Astrocyte of the spinal cord (primary cell): ENCODE measurements at places on chromosomes 1 and 21.

- DNase-seq: no peak
These were observed 91.3 kb downstream of the CATSPERE start for GRCh38 chr1:244552336-244552735.

GRCh38 chr1:207418351-207418750 lies 35.8 kb upstream of the CR2 start:
- DNase-seq: no peak

DNA sequence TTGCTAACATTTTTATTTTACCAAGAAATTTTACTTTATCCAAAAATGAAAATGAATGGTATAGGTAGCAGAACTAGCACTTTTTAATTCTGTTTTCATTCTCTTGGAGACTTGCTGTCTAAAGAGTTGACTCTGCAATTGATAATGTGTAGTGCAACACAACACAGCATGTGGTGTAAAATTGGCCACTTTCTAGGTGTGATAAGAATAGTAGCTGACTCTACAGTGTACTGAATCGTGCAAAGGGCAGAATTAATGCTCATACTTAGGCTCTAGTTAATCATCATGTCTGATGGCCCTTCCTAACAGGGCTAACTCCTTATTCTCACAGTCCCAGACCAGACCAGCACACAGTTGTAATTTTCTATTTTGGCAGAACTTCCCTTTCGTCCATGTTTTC lies 140.5 kb downstream of the NEK7 start:
- no peak for DNase-seq

- DNase-seq: no peak
These were observed 405.9 kb downstream of the TTLL7 start for GRCh38 chr1:83593073-83593472.

- DNase-seq: peak; percentile 15
These were observed 60.0 kb upstream of the KCTD3 start for GRCh38 chr1:215507119-215507518.

GRCh38 chr1:169586395-169587255 lies at the start of gene F5:
TSS of gene F5 (minus strand) at chr1:169586481. CDS start at chr1:169586386, 95 bp downstream.
- DNase-seq: peak; percentile 52

DNA sequence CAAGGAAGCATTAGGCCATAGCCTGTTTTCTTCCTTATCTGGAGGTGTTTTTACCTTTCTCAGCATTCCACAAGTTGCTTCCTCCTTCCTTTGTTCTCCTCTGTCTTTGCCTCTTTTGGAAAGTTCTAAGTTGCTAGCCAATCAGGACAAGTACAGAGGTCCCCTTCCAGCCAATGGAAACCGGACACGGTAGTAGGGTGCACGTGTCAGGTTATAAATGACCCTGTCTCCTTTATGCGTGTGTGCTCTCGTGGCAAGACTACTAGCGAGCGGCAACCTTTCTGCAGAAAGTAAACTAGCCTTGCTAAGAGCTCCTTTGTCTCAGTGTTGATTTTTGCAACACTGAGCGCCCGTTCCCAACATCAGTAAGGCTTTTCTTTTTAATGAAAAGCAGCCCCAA lies 1.5 kb upstream of the ACADM start:
- DNase-seq: no peak

GRCh38 chr1:218347723-218348627 lies 2.8 kb downstream of the TGFB2 start:
- DNase-seq: peak; percentile 90

DNA sequence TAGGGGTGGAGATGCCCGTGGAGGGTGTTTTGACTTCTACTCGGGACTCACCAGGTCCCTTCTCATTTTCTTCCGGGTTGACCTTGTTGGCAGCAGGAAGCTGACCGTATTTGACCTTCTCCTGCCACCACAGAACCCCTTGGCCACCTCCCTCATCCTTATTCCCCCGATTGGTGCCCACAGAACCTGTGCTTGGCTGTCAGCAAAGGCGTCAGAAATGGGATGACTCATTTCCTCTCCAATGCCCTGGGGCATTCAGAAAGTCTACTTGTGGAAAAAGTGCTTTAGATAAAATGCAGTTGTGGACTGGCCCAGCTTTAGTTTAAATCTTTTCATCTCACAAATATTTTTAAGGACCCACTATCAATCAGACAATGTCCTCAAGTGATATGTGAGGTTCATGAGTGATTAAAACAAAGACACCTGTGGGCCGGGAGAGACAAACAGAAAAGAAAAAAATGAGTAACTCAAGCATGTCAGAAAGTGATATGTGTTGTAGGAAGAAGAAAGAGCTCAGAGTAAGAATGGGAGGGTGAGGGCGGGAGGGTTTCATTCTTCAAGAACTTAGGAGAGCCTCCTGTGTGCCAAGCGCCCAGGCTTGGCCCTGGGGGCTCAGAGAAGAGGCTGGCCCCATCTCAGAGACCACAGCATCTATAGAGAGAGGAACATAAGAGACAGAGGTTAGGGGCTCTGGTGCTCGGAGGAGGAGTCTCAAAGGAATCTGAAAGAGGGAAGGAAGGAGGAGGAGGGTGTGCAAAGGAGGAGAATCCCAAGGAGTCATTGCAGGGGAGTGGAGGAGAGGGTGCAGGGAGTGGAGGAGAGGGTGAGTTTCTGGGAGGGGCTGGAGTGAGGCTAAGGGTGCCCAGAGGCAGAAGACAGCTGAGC lies 221.6 kb upstream of the VAMP3 start:
- peak; percentile 82 for DNase-seq

DNA sequence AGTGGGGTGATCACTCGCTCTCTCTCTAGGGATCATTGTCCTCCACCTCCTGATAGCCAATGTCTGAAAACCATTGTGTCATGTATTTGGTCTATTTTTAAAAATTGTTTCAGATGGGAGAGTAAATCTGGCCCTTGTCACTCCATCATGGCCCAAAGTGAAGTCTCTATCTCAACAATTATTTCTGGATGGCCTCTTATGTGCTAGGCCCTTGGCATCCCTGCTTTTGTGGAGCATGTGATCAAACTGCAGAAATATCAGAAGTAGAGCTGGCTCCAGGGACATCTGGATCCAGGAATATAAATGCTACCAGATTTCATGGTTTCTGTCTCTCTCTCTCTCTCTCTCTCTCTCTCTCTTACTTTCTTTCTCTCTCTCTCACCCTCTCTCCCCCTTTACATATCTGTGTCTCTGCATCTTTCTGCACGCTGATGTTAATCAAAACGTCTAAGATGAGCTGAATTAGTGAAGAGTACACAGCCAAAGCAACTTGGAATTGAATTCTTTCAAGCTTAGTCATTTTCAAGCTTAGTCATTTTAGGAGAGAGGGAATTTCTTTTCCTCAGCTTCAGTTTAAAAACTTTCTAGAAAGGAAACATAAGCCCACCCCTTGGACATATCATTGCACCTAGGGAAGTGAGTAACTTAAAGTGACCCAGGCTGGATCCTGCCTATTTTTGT lies 47.4 kb upstream of the DOCK7 start:
- peak; percentile 52 for DNase-seq

- DNase-seq: peak; percentile 58
These were observed 13.0 kb downstream of the IFI6 start for GRCh38 chr1:27658951-27659496.

- no peak for DNase-seq
These were observed 95.0 kb downstream of the RAVER2 start for GRCh38 chr1:64839732-64840405.

DNA sequence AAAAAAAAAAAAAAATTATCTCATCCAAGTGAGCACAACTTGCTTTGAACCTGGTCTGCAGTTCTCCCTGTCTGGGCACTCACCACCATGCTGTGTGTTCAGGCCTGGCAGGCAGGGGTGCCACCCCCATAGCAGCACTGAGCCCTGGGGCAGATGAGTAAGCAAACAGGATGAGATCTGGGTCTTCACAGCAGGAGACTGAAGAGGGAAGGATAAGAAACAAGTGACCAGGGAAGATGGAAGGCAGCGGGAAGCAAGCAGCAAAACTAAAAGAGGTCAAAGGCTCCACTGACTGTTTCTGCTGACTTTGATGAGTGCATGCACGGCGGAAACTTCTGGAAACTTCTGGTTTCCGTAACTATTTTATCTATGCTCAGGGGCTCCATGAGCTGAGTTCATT lies 133.5 kb upstream of the SOD1 start:
- peak; percentile 57 for DNase-seq

- no peak for DNase-seq
These were observed 15.4 kb downstream of the ALG14 start for GRCh38 chr1:95057351-95057750.

GRCh38 chr1:108028841-108029388 lies 63.9 kb upstream of the VAV3 start:
- no peak for DNase-seq

- no peak for DNase-seq
These were observed 27.5 kb downstream of the TMEM51 start for GRCh38 chr1:15180945-15181523.

GRCh38 chr1:220380885-220381284 lies 108.6 kb upstream of the RAB3GAP2 start:
- no peak for DNase-seq

- DNase-seq: no peak
These were observed 19.3 kb downstream of the SLC19A1 start for GRCh38 chr21:45522986-45523385.

DNA sequence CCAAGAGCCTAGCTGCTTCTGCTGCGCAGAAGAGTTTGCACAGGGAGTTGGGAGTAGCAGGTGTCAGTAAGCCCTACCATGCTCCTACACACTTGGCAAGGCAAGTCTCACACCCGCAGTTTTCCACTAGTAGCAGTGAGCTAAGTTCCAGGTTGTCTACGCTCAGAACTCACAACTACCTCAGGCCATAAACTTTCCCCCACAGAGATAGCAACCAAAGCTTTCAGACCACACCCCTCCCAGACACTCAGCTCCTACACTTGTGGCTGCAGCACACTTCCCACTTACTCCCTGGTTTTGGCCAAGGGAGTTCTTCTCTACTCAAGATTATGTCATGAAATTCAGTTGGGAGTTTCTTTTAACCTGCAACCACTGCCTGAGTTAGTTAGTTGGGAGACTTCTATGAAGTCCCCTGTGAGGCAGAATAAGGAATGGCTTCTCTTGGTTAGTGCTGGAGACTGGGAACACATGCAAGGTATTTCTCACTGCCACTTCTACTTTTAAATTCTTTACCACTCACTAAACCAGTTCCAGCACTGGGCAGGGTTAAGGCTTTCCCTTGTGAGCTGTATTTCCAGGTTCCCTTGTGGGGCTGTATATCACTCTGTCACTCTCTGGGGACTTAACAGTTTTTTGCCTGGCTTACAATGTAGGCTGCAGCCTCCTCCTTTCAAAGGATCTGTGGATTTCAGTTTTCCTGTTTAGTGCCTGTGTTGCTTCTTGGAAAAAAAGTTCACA lies 18.3 kb upstream of the MAB21L3 start:
- no peak for DNase-seq

DNA sequence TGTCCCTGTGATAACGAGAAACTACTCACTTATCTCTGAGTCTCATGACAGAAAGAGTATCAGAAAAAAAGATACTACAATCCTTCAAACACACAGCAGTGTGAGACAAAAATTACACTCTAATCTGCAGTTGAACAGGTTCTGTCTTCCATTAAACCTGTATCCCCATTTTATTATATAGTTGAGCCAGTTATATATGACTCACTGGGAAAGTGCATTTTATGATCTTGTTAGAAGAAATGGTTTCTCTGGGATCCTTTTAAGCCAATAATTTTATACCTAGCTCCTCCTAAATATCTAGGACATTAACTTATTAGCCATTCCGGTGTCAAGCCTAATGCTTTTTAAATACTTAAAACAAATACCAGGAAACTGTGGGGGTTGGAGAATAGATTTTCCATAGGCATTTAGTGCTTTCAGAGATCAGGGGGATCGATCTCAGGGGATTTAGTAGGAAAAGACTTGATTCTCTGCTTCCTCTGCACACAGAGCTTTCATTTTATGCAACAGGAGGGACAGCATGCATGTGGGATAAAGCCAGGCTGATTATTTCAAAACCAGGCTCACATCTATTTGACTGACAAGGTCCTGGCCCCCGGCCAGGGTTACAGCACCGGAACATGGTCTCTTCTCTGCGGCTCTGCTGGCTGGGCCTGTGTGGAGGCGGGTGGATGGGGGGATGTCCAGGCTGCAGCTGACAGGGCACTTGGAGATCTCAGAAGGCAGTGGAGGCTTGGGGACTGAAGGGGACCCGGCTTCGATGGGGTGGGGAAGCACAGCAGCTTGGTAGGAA lies 310.6 kb downstream of the DISC1 start:
- no peak for DNase-seq

DNA sequence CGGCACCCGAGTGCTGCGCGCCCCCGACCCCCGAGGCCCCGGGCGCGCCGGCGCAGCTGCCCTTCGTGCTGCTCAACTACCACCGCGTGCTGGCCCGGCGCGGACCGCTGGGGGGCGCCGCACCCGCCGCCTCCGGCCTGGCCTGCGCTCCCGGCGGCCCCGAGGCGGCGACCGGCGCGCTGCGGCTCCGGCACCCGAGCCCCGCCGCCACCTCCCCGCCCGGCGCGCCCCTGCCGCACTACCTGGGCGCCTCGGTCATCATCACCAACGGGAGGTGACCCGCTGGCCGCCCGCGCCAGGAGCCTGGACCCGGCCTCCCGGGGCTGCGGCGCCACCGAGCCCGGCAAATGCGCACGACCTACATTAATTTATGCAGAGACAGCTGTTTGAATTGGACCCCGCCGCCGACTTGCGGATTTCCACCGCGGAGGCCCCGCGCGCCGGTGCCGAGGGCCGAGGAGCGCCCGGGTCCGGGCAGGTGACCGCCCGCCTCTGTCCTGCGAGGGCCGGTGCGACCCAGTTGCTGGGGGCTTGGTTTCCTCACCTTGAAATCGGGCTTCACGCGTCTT lies 49.0 kb downstream of the SIM2 start:
- no peak for DNase-seq

- peak; percentile 53 for DNase-seq
These were observed 39.5 kb downstream of the TGFB2 start for GRCh38 chr1:218384581-218384993.

DNA sequence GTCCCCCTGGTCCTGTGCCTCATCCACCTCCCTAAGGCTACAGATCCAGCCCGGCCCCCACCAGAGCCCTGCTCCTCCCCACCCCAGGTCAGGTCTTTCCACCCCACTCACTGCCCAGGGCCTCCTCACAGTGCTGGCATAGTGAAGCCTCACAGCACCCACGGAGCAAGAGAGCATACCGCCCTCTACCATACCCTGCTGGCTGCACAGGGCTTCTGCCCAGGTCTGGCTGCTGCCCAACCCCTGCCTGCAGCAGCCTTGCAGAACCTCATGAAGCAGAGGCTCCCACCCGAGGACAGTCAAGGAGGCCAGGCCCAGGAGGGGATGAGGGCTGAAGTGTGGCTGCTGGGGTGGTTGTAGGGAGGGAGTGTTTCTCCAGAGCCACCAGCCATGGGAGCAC lies 19.7 kb upstream of the ARF1 start:
- DNase-seq: no peak

GRCh38 chr1:33049371-33049770 lies 12.7 kb upstream of the AK2 start:
- peak; percentile 30 for DNase-seq

- DNase-seq: no peak
These were observed 242.3 kb upstream of the PROX1 start for GRCh38 chr1:213745451-213745850.

- no peak for DNase-seq
These were observed 1.1 kb downstream of the SERBP1 start for GRCh38 chr1:67429011-67429527.
